ENCODE measurements at places on chromosomes 3 and 15.

DNA sequence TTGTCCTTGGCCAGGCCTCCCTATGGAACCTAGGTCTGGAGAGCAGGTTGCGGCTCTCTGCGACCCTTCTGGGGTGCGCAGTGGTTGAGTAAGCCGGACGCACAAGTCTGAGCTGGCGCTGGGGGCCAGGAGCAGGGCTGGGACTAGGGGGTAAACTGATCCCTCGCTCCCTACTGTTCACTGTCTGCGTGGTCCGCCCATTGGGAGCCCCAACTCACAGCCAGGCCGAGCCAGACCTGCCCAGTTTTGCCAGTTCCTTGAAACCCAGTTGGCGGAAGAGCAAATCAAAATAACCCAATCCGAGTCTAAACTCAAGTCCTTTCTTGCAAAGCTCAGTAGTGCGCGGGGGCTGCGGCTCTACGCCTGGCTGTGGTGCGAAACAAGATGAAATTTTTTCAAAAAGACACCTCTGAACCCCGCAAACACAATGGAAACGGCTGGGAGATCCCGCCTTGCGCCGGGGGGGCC is 17.5 kb downstream of the RGMA start:
- DNase-seq = no peak

GRCh38 chr3:98602078-98602678 is 8.8 kb upstream of the CPOX start:
- no peak for DNase-seq

DNA sequence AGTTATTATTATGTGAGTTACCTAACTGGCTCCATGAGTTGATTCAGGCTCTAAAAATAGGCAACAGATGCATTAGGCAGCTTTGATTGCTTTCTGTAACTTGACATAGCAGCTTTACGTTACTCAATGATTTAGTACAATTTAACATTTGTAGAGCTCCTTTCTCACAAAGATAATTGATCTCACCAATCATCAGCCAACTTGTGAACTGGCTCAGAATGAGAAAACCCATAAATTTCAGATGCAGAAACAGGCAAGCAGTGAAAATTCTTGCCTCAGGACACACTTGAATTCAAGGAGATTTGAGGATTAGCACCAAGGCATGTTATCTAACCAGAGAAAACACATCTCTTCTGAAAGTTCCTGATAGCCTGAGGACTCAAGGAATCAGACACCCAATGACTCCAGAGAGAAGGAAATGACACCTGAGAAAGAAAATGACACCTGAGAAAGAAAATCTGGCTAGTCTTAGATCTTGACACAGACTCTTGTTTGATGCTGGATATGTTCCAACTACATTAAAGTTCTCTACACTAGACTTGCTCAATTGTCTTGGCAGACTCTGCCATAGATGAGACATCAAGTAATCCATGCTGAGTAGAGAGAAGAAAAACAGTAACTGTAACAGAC is 315.1 kb upstream of the CBLB start:
- DNase-seq = no peak

- DNase-seq = peak; percentile 90
Measured at GRCh38 chr3:9731206-9732079, at the start of gene BRPF1. Gene BRPF1, plus strand, starts transcription at chr3:9731735. Its CDS starts 2,406 bp downstream, at chr3:9734141.

GRCh38 chr3:69320871-69321271 is 65.0 kb downstream of the FRMD4B start:
- DNase-seq = no peak

Data from NCI-H2081 treated with DMSO at 0.1 percent for 48 hours (cell line).